ENCODE measurements at places on chromosomes 11 and 22.

- no peak for DNase-seq
Measured at GRCh38 chr11:93017821-93018690, 48.6 kb downstream of the MTNR1B start.

GRCh38 chr22:19760951-19761724, 560 bp downstream of the TBX1 start:
- DNase-seq: no peak

- DNase-seq: no peak
Measured at GRCh38 chr11:68297052-68297378, 15.4 kb upstream of the LRP5 start.

DNA sequence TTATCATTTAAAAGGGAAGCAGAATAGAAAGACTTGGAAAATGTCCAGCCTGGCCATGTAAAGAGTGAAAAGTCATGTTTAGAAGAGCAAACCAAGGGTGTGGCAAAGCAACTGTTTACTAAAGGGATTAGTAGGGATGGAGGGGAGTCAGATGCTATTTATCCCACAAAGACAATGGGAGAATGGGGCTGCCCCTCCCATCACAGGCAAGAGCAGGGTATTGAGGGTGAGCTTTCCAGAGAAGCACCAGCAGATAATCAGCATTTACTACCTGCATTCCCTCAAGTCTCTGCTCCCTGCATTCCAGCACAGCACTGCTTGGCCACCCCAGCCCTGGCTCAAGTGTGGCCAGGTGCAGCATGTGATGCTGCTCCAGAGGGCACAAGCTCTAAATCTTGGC, 18.5 kb upstream of the QSER1 start:
- DNase-seq: no peak

GRCh38 chr11:126408901-126409619, 53.6 kb downstream of the ST3GAL4 start:
- no peak for DNase-seq

DNA sequence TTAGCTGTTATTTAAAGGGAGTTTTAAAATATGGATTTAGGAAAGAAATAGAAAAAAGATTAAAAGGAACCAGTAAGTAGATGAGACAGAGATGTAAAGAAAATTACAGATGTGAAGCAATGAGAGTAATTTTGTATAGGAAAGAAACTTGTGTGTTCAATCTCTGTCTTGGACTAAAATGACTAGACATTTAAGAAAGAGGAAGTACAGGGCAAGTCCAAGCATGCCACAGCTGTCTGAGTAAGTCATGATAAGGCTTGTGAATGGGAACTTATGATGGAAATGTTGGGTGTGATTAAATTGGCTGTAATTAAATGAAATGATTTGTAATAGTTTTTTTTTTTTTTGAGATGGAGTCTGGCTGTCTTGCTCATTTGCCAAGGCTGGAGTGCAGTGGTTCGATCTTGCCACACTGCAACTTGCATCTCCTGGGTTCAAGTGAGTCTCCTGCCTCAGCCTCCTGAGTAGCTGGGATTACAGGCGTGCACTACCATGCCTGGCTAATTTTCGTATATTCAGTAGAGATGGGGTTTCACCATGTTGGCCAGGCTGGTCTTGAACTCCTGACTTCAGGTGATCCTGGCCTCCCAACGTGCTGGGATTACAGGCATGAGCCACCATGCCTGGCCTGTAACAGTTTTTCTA, 5.9 kb upstream of the ACY3 start:
- DNase-seq: no peak

DNA sequence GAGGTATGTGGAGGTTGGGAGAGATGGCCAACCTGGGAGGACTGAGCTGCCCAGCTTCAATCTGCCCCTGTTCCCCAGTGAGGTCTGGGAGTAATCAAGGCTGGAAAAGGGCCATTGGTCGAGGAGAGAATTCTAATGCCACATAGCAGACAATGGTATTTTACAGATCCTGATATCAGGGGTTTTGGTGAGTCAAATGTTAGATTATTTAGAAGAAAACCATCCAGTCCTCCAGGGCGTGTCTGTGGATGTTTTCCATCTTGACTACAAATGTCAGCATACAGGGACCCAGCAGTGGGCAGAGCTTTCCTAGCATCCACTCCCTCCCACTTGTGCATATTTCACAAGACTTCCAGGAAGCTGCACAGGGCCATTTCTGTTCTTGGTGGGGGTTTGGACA, 107.9 kb downstream of the SCN3B start:
- no peak for DNase-seq

DNA sequence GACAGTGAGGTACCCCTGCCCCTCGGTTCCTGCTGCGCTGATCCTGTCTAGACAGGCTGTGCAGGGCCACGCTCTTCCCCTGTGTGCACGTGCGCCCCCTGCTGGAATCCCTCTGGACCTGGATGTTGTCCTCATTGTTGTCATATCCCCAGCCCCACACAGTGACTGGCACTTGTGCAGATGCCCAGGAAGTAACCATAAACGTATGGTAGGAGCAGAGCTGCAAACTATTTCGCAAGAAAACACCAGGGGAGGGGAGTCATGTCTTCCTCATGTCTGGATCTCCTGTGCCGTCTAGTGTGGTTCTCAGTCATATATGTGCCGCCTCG, 114.7 kb downstream of the CRYBB2 start:
- peak; percentile 10 for DNase-seq
